ENCODE measurements at places on chromosomes 7 and 10. TPM values are rescaled to one million over a fixed set of nuclear protein-coding genes. Genes with fewer than 3 reads are reported as not detected.

DNA sequence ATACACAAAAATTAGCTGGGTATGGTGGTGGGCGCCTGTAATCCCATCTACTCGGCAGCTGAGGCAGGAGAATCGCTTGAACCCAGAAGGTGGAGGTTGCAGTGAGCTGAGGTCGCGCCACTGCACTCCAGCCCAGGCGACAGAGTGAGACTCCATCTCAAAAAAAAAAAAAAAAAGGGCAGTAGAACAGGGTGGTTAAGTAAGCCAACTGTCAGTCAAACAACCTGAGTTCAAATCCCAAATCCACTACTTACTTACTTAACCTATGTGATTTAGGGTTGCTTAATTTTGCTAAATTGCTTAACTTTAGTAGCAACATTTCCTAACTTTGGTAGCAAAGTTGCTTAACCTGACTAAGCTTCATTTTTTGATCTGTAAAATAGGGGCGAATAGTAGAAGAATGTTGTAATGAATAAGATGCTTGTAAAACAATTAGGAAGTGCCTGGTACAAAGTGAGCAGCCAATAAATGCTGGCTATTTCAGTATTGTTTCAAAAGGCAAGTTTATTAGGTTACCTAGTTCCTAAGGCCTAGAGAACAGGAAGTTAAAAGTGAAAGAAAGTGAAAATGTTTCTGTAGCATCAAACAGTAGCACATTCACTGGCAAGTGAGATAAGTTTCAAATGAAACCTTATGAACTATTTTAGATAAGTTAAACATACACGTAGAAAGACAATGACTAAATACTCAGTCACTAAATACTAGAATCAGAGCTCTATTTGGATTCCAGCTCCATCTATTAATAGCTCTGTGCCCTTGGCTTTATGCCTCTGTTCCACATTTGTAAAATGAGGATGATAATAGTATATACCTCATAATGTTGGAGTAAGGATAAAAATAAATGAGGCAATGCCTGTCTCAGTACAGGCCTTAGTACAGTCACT, 64.3 kb downstream of the HOXA1 start:
- no peak for DNase-seq

HIF1AN gene
- total RNA-seq, result 55.1 TPM

DNA sequence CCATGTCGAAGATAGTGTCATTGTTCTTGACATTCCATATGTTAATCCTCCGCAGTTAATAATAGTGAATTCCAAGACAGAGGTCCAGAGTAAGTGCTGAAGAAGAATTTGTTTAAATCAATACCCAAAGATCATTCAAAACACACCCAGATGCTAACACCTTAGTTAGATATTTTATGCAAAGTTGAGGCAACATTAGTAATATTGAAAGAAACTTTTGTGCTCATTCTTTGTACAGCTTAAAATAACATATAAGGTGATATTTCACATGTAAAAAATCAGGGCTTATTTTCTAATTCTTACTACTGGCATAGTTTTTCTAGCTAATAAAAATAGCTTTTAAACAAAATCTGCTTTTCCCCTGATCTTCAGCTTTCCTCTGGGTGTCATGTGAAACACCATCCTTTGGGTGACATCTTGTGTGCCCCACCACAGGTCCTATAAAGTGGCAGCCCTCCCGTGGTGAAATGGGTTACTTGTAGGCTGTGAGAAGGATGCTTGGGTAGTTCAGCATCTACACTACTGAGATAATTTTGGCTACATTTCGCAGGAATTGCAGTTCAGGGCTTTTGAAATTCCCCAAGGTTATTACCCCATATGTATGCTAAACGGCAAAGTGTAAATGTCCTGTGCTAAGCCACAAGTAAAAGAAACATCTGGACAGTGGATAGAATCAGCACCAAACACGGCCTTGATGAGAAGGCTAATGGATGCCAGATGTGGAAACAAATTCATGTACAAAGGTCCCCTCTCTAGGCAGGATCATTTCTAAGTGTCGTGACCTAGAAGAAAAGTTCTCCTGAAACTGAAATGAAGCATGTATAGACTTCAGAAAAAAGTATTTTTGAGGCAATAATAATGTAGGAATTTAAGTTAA, 105.4 kb downstream of the GRM3 start:
- DNase-seq, result no peak

DNA sequence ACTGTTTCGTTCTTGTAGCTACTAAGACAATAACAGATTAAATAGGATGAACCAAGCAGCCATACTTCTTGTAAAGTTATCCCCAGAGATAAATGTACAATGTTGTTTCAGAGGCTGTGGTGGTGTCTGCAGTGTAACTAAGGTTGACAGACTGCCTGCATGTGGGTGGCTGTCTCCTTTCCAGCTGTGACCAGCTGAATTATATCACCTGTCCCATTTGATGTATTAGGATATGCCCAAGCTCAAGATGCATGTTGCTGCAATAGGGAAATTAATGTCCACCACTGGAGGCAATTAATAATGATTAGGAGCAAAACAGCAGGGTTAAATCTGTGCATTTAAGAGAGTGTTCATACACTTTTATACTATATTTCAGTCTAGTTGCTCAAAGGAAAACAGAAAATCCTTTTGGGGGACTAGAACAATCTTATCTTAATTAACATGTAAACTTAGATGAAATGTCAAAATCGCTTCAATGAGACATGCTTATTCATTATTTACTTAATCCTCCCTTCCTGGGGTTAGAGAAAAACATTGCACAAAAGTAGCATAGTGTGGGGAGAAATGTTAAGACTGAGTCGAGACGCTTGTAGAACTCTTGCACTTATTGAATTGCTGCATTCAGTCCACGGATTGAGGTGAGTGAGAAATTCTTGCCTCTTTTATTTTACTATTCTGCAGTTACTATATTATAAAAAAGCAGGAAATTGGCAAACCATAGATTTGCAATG, 269.0 kb downstream of the SNX10 start:
- DNase-seq, result no peak

GRCh38 chr10:4635388-4635787, 190.6 kb upstream of the AKR1E2 start:
- no peak for DNase-seq

SYNPO2L gene
- not detected for total RNA-seq

DNA sequence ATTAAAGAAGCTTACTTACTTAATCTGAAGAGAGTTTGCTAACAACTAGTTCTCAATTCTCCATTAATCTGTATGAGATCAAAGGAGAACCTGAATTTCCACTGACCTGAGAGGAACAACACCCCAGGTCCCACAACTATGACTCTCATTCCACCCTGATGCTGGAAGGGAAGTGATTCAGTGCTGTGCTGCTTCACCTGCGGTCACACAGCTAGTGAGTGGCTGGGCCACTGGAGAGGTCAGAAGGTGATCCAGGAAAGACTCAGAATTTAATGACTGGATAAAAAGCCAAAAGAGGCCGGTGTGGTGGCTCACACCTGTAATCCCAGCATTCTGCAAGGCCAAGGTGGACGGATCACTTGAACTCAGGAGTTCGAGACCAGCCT, 23.6 kb downstream of the SORBS1 start:
- DNase-seq, result no peak

DNA sequence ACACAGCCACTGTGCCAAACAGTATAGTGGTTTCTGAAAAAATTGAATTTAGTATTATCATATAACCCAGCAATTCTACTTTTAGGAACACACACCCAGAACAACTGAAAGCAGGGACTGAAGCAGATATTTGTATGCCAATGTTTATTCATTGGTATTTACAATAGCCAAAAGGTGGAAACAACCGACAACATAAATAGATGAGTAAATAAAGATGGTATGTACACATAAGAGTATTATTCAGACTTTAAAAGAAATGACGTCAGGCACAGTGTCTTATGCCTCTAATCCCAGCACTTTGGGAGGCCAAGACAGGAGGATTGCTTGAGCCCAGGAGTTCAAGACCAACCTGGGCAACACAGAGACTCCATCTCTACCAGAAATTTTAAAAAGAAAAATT, 7.2 kb downstream of the CDCA7L start:
- no peak for DNase-seq

GRCh38 chr10:48568131-48568530, 36.7 kb downstream of the ARHGAP22 start:
- DNase-seq, result no peak

DNA sequence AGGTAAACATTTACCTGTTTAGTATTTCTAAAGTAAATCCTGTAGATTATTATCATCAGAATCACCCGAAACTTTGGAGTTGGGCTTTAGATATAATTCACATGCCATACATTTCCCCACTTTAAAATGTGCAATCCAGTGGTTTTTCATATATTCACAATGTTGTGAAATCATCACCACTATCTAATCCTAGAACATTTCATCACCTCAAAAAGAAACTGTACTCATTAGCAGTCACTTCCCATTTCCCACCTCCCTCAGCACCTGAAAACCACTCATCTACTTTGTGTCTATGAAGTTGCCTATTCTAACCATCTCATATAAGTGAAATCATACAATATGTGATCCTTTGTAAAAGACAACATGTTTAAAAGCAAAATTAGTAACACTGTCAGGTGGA, 182.6 kb downstream of the FZD1 start:
- DNase-seq, result no peak

DNA sequence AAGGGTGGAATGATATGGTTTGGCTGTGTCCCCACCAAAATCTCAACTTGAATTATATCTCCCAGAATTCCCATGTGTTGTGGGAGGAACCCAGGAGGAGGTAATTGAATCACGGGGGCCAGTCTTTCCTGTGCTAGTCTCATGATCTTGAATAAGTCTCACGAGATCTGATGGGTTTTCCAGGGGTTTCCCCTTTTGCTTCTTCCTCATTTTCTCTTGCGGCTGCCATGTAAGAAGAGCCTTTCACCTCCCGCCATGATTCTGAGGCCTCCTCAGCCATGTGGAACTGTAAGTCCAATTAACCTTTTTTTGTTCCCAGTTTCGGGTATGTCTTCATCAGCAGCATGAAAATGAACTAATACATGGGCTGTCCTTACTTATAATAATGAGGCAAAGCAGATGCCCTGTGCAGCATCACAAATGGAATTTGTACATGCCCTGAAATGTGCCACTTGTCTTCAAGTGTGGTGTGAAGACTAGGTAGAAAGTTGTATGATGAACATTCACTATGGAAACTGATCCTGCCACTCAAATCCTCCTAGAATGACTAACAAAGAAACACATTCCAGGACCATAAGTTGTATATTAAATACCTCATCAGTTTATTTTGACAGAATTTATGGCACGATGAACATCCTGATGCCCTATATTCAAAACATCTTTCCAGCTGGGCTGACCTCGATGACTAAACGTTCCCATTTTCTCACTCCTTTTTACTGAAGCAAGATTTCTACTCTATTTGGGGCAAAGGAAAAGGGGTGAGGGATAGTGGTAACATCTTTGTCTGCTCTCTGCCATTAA, 122.8 kb upstream of the CTTNBP2 start:
- no peak for DNase-seq

Data from activated T-cell treated with anti-CD3 and anti-CD28 coated beads, Interleukin-2, amount 50 U/mL, for 72 hours (primary cell).